ENCODE measurements at places on chromosomes 7 and 10.

DNA sequence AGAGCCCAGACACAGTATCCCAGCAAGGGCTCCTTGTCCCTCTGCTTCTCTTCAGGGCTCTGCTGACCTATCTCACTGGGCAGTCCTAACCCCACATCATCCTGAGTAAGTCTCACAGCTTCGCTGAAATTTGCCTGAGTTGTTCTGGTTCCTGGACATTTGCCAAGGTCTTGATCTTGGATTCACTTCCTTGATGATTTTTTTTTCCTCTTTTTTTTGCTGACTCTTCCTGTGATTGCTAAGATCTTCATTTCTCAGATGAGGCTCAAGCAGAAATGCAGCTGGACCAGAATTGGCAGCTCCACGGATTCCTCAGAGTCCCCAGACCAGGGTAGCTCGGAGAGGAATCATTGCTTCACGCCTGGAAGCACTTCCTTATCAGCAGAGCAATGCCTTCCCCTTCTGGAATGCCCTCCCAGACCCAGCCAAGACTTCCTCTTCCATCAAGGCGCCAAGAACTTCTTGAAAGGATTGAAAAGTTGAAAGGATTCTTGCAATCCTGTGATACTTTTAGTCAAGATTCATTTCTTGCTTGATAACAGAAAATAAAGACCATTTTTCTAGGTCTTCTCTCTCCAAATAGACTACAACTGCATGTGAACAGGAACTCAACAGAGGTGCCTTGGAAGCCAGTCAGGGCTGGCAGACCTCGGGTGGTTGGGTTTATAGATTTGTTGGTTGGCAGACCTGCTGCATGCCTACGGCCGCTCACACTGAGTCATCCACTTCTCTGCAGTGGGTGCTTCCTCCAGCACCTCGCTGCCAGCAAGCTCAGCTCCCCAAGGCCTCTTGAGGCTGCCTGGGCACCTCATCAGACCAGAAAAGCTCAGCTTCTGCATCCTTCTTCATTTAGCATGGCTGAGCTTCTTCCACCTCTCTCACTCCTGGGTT is 8.8 kb upstream of the AFAP1L2 start:
- no peak for DNase-seq

DNA sequence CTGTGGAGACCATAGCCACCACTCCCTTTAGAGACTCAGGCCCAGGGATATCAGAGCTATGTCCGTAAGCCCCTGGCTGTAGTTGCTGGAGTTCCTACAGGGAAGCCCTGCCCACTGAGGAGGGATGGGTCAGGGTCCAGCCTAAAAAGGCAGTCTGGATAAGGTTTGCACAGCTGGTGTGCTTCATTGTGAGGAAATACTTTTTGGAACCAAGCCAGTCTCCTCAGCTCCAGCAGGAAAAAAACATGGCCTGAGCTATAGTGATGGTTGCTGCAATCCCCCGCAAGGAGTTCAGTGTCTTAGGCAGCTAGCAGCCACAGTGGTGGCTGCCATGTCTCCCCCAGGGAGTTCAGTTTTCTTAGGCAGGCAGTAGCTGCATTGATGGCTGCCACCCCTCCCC is 52.6 kb upstream of the CYP2C8 start:
- no peak for DNase-seq

DNA sequence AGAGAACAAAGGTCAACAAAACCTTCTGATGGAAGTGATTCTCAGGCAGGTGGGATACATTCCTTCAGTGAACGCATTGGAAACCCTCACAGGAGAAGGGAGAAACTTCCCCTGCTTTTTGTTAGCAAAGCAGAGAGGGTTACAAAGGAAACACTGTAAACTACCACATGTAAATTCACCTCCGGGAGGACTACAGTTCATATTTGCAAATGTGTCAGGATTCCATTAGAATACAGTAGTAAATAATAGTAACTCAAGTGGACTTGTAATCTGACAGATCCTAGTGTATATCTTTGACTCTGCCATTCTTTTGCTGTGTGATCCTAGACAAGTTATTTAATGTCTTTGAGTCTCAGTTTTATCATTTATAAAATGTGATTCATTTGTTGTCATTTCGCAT is 504.3 kb upstream of the NRP1 start:
- DNase-seq: no peak

GRCh38 chr10:4018054-4018511 is 233.1 kb upstream of the KLF6 start:
- no peak for DNase-seq

DNA sequence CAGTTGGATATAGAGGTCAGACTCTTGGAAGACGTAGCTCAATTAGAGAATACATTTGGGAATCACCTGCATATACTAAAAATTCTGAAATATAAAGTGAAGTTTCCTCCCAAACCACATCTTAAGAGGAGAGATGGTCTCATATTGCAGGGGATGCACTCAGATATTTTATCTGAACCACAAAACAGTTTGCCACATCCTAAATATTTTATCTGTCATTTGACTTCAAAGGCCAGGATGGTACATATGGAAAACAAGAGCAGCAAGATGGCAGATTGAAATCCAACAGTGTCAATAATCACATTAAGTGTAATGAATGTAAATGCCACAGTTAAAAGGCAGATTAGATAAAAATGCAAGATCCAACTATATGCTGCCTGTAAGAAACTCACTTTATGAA is 97.1 kb downstream of the GALNT11 start:
- DNase-seq: no peak
